ENCODE measurements at places on chromosomes 7 and 10.

GRCh38 chr7:37706804-37707203 lies 23.2 kb downstream of the GPR141 start:
- no peak for DNase-seq

DNA sequence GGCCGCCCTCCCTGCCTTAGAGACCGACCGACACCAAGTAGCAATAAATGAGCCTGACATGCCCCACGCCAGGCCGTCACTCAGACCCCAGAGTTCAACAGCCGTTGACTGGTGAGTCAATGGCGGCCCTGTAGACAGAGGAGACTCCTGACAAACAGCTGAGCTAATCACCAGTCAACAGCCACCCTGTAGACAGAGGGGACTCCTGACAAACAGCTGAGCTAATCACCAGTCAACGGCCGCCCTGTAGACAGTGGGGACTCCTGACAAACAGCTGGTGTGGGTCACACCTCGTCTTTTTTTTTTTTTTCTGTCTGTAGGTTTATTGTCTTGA lies 16.9 kb upstream of the KNDC1 start:
- no peak for DNase-seq

DNA sequence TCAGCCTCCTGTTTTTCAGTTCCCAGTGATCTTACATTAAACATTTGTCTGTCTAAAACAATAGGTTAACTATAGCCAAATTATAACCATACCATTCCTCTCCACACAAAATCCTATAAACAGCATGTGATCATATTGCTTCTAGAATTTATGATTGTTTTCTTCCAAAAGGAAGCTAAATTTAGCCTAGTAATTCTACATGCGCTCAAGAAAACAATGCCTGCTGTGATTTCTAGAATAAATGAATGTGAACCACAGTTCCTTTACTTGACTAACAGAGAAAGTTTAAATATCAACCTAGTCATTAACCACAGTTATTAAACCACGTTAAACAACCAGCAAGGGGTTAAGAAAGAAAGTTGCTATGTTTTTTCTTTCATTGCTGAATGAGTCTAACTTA lies 26.4 kb downstream of the MET start:
- DNase-seq = no peak

- no peak for DNase-seq
Observed at GRCh38 chr7:45174328-45174610, 16.7 kb downstream of the RAMP3 start.

DNA sequence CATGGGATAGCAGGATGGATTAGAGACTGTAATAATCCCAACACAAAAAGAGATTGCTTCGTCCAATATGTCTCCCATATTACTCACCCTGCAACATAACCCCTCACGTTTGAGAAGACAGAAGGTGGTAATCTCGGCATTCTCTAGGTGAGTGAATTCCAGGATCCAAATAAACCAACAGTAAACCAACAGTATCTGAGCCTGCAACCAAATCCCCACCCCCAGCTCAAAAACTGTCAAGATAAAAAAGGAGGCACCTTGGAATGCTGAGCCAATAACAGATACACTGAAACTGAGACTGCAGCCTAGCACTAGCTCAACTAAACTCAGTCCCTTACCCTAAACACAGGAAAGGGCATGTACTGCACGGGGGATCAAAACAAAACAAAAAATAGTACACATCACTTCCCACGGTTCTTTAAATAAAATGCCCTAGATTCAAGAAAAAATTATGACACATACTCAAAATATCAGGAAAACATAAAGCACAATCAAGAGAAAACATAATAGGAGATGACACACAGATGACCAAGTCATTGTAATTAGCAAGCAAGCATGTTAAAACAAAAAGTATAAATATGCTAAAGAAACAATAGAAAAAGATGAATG lies 28.0 kb downstream of the IPMK start:
- no peak for DNase-seq

GRCh38 chr7:130242198-130243014 lies 24.3 kb upstream of the CPA2 start:
- peak; percentile 28 for DNase-seq

GRCh38 chr7:157467496-157468212 lies 130.8 kb downstream of the DNAJB6 start:
- no peak for DNase-seq

DNA sequence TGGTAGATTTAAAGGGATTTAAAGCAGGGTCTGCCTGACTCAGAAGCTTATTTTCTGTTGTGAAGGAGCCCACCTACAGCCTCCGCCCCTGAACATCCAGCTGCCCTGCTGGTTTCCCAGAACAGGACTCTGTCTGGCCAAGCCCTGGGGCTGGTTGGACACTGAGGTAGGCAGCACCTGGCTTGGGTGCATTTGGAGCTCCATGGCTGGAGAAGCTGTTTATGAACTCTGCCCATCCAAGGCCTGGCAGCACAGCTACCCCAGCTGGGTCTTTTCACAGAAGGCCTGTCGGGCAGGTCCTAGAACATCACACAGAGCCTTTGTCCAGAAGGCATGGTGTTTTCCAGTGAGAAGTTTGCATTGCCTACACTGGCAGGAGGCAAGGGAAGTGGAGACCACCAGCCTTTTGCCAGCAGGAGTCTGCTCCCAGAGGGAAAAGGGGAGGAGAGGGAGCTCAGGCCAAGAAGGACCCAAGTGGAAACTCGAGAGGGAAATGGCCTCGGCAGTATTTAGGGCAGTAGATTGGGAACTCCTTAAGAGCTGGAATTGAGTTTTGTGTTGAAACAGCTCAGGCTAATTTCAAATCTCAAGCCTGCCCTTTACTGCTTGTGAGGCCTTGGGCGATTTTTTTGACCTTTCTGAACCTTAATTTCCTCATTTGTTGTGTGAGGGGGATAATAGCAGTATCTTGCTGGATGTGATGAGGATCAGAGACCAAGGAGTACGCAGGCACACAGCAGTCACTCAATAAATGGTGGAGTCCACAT lies 12.3 kb upstream of the PDCD4 start:
- no peak for DNase-seq

DNA sequence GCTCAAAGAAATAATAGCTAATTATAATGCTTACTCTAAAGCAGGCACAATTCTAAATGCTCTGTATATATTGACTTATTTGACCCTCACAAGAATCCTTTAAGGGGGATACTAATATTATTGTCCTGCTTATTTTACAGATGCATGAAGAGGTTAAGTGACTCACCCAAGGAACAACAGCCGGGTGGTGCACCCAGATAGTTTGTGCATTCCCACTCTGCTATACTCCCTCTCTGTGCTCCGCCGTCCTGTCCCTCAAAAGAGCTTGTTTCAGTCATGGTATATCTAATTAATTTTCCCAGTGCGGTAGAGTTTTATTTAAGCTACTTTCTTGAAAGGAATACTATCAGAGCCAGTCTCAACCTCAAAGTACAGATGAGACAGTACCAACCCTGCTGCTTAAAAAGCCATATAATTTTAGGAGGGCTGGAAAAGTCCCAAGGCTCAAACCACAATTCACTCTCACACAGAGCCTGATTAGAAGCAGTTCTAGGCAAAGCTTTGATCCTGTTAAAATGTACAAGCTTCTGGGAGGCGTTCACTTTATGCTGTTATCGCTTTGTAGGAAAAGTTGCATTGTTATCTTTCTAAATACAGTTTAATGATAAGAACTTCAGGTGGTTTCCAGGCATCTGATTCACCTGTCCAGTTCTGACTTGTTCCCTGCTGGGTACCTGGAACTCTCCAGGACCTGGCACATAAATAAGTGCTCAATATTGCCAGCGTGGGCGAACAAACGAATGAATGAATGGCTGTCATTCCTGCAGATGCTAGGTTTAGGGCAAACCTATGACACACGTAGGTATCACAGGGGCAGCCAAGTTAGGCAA lies 261.5 kb upstream of the KLF14 start:
- DNase-seq = no peak

- DNase-seq = no peak
Observed at GRCh38 chr10:46517541-46517940, 38.9 kb downstream of the GPRIN2 start.

- DNase-seq = no peak
Observed at GRCh38 chr7:77455321-77455720, 39.2 kb upstream of the GSAP start.

DNA sequence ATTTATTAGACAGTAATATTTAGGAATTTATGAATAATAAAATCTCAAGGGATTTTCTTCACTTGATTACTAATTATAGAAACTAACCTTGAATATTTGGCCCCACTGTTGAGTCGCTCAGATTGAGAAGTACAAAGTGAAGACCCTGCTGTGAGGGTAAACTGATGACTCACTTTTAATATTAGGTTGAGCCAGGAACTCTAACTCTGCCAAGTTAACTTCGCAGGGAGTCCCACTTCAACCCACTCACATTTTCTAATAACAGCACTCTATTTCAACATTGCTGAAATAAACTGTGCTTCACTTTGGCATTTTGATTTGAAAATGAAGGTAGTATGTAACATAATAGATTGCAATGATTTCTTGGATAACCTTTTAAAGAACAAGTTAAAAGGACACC lies 200.7 kb downstream of the POLR1F start:
- no peak for DNase-seq

DNA sequence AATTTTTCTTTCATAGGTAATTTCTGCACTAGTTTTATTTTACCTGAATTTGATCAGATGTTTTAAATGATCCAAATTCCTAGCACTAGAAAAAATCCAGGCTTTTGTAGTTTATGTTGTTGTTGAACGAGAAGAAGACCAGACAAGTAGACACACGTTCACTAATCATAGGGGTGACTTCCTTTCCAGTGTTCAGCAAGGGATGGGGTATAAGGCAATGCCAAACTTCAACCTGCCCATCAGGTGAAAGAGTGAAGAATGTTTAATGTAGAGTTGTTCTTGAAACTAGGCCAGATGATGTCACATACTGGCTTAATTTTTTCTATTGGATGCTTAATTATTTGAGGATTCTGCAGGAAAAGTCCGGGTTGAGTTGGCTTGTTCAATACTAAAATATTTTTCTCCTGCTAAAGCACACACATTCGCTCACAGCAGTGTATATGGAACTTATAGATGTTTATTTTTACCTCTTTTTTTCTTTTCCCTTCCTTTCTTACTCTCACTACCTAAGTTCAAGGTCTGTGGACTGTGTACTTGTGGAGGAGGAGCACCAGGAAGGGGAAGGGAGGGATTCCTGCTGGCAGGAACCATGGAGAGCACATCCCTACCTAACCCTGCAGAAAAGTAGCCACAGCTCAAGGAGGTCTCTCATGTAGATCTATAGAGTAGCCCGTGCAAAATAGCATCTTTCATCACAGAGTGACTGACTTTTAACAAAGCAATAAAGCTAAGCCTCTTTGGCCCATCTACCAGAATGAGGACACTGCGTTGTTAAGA lies 23.1 kb upstream of the AKR1E2 start:
- no peak for DNase-seq

- DNase-seq = no peak
Observed at GRCh38 chr7:3039787-3040186, 3.9 kb downstream of the CARD11 start.

DNA sequence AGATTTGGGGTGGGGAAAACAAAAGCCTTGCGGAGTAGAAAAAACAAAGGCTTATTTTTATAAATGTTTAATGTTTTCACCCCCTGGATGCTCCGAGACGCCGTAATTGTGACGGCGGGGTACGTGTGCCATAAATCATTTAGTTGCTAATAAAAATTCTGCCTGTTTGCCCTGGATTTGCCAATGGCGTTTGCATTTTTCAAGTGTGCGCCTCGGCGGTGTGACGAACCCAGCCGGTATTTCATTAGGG lies 2.5 kb upstream of the TNRC18 start:
- DNase-seq = peak; percentile 67

GRCh38 chr10:72276421-72277339 lies 3.0 kb downstream of the DDIT4 start:
- DNase-seq = peak; percentile 59

DNA sequence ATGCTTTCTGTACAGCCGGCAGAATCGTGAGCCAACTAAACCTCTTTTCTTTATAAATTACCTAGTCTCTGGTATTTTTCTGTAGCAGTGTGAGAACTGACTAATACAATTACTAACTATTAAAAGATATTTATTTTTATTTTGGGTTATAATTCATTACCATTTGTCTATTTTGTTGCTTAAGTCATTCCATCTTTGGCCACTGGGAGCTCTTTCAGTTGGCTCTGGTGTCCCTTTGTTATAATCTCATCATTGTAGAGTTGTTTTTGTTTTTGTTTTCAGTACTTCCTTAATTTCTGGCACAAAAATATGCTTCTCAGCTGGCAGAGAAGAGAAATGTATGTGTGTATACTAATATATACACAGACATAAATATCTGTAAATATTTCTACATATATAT lies 807.9 kb upstream of the MBL2 start:
- DNase-seq = no peak

DNA sequence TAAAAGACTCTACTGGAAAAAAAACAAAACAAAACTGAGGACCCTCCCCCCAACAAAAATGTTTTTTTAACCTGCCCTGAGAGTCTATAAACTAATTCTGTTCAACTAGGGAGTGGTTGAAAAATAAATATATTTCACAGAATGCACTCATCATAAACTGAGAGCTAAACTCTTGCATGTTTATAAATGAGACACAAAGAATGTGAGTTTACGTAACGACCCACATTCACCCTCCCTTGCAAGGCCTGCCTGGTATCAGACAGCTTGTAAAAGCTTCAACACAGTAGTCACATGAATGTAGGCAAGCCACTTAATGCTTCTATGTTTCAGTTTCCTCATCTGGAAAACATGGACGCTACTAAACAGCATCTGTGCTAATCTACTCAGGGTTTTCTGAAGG lies 50.3 kb downstream of the JAZF1 start:
- no peak for DNase-seq

DNA sequence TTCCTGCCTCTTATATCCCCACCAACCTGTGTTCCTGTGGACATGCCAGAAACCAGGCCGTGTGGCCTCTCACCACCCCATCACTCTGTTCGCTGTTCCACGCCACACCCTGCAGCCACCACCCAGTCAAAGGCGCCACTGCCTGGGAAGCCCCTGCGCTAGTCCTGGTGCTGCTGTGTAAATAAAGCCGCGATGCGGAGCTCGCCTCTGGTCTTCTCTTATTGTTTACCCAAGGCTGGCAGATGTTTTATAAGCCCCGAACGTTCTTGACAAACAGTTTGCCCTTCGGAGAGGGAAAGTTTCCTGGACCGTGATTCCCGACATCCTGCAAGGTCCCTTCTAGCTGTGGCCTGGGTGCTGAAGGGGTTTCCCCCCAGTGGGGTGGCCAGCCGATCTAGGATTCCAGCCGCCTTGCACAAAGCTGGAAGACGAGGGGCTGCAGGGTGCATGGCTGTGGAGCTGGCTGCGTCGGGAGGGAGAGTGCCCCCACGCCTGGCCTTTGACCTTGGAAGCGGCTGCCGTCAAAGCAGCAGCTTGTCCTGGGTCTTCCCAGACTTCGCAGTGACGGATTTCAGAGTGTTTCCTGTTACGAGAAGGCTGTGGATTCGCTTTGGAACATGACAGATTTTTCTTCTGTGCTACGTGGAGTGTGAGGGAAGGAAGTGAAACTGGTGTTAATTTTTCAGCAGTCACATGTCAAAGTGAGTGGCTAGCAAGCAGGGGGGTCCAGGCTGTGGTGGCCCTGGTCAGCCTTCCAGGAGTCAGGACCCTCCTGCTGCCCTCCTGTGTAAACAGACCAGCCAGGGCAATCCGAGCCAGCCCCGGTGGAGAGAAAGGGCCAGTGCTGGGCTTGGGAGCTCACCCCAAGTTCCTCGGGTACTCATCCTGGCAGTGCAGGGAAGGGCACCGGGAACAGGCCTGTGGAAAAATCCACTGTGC lies 61.6 kb downstream of the LHPP start:
- DNase-seq = peak; percentile 84

- no peak for DNase-seq
Observed at GRCh38 chr10:119254335-119254734, 47.0 kb downstream of the GRK5 start.
